ENCODE measurements at places on chromosomes 3 and 15. TPM values are rescaled to one million over a fixed set of nuclear protein-coding genes. Genes with fewer than 3 reads are reported as not detected.

The FAM3D gene
- not detected for total RNA-seq

The OIP5 gene
- total RNA-seq = 2.7 TPM

The CYP1A2 gene
- not detected for total RNA-seq

The PLSCR2 gene
- not detected for total RNA-seq

The ALDH1A3 gene
- 73.0 TPM for total RNA-seq

The HTR3E gene
- total RNA-seq = not detected

The ERC2 gene
- total RNA-seq = 0.98 TPM

All from placental epithelial cell (primary cell).